ENCODE measurements at places on chromosomes 12 and 14.

DNA sequence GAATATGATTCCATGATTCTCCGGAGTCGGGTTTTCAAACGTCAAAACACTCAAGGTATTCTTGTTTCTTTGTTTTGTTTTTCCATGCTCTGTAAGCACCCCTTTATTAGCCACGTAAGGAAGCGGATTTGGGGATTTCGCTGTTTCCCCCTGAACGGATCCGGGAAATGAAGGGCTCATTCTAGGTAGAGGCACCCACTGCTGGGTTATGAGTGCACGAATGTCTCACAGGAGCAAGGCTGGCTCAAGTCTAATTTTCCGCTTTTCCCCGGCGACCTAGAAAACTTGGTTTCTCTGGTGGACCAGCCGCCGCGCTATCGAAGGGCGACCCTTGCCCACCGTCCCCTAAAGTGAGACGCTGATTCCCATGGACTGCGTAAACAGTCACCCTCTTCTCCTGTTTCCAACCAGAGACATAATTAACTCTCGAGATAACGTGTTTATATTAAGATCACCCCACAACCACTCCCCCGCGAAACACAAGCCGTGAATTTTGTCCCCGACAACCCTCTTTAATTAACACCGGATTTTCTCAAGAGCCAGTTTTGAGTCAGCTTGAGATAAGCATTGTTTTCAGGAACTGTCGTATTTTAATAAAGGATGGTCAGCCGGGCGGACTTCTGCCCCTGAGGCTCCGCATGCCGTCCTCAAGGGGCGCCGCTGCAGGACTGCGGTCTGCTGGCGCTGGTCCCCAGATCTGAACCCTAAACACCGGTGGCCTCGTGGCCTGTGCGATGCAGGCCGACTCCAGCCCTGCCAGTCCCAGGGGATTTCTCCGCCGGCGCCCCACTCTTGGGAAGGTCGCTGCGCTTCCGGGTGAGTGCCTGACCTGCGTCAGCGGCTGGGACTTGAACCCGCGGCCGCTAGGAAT, 515 bp upstream of the ABCC9 start:
- no peak for DNase-seq

GRCh38 chr12:48028541-48029431, 24.5 kb upstream of the COL2A1 start:
- DNase-seq: no peak

DNA sequence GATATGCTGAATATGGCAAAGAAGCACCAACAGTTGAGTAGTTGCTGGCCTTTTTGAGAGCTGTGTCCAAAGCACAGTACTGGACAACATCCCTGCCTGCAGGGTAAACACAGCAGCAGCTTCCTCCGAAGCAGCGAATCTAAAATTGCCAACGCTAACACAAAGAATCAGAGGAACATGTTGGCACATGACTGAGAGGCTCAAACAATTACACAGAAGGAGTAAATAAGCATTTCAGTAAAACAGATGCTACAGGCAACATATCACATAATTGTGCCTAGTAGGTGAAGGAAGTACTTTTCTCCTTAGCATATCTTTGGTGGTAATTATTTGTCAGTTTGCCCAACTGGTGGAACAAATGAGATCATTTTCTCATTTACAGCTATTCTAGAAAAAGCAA, 52.1 kb downstream of the KICS2 start:
- DNase-seq: no peak

DNA sequence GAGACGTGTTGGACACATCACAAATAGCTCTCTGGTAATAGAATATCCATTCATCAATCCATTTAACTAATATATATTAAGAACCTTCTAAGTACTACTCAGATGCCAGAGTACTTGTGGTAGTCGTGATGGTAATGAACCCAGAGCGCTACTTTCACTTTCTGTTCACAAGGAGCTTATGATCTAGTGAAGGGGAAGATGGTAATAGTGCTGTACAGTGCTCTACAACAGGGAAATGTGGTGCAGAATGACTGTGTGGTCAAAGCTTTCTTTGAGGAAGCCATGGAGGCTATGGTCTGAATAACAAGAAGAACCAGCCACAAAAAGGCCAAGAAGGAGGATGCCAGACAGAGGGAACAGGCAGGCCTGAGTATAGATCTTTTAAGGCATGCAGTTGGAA, 212.0 kb downstream of the PTPRO start:
- DNase-seq: no peak

GRCh38 chr14:76779221-76780057, 18.2 kb downstream of the VASH1 start:
- DNase-seq: no peak

DNA sequence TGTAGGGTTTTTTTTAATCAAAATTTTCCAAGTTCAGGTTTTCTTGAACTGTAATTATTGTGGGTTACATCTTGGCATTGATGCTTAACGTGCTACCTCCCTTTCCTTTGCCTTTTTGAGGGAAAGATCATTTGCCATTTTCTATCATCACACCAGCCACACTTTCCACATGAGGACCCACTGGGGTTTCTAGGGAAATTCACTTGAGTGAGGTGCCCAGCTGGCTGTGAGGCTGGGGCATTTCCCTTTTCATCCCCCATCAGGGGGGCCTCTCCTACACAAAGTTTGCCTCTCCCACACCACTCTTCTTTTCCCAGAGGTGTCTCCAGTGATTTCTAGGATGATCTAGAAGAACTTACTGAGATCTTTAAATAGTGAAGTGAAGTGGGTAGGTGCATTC, 335.7 kb downstream of the BMP4 start:
- no peak for DNase-seq

GRCh38 chr12:51886021-51886710, 1.7 kb upstream of the ANKRD33 start:
- peak; percentile 51 for DNase-seq

- no peak for DNase-seq
Observed at GRCh38 chr12:68998041-68998440, 65.1 kb upstream of the CPM start.

DNA sequence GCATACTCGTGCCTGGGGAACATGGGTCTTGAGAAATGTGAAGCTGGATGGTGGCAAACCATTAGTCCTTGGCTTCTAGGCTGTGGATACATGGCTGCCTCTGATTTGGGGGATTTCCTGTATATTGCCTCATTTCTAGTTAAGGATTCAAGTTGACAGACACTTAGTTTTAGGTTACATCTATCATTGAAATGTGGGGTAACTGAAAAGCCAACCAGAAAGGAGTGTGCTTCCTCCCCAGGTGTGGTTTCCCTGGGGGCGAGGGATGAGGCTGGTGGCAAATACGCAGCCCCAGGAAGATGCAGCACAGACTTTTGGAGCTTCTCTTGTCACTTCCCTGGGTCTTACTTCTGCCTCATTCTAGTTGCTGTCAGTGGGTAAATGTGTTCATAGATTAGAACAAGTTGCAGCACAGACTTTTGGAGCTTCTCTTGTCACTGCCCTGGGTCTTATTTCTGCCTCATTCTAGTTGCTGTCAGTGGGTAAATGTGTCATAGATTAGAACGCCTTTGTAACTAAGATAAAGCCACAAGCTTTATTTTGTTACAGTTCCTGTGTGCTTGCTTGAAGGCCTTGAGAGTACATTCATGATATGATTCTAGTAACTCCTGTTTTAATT, 85.1 kb downstream of the BORCS5 start:
- no peak for DNase-seq

DNA sequence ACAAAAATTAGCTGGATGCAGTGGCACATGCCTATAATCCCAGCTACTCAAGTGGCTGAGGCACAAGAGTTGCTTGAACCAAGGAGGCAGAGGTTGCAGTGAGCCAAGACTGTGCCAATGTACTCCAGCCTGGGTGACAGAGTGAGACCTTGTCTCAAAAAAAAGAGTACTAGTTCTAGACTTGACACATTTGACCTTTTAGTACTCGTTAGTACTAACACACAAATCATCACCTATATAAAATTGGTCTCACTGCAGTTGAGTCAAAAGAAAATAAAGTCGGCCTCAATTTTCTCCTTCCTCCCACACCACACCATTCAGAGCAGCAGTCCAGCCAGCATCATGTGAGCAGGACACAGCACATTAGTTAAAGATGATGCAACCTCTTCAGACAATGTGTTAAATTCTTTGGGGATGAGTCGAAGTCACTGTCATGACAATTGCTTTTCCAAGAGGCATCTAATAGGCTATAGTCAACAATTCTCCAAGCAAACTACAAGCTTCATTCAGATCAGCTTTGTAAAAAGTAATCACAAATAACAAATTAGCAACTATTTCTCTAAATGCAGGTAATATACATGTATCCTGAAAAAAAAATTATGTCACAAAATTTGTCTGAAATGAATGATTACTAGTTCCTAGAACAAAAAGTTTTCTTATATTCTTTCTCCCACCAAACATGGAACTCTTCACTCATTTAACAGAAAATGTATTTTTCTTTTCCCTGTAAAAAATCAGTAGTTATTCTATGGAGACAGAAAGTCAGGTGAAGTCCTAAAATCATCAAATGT, 55.6 kb downstream of the CLIP1 start:
- DNase-seq: no peak

DNA sequence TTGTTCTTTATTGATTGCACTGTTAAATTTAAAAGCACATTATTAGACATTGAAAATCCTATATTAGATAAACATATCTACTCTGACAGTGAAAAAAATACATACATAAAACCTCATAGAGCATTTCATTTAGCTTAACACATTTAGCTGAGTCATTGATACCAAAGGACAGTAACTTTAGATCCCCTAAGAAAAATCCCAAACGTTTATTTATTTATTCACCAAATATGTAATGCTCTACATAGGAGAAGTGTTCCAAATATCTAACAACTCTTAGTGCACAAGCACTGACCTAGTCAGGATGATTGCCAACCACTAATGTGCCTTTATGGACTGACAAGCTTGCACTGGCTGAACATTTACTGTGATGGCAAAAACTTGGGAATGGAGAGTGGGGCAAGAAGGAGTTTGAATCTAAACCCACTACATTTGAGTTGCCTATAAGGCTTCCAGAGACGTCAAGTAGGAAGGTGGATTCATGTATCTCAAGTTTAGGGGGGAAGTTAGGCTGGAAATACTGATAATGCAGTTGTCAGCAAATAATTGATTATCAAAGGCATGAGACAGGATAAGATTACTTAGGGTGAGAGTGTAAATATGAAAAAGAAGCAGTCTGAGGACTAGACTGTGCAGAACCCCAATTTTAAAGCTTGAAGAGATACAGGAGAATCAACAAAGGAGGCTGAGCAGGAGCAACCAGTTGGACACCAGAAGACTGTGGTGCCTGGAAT, 156.4 kb downstream of the PLCZ1 start:
- DNase-seq: no peak

DNA sequence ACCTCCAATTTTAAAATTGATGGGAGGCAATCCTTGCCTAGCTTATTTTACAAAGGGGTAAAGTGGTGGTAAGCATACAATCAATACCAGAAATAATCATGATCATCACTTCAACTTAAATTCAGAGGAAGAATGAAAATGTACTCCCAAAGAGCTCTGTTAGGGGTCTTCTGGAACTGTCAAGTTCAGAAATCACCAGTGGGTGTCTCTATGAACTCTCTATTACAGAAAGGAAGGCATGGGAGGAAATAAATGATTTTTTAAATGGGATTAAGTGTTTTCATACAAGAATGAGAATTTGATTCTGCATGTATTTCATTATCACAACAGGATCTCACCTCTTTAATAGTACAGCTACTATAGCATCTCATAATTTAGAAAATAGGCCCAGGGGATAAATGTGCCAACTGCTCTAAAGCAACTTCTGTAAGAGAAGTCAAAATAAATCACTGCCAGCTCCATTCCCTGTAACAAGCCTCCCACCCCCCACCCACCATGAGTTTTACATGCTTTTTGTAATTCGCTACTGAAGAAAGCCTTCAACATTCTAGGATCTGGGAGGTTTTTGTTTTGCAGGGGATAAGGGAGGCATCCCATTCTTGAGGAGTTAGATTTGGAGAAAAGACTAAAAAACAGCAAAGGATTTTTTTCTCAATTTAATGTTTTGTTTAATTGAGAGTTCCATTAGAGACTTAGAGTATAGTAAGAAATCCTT, 9.7 kb downstream of the DCP1B start:
- DNase-seq: no peak

GRCh38 chr14:96581026-96581425, 78.8 kb downstream of the PAPOLA start:
- no peak for DNase-seq

GRCh38 chr14:54550514-54550913, 16.4 kb upstream of the SAMD4A start:
- no peak for DNase-seq

GRCh38 chr12:14681625-14682024, 14.8 kb downstream of the GUCY2C start:
- DNase-seq: no peak

GRCh38 chr14:99884834-99885648, 91.8 kb downstream of the EML1 start:
- peak; percentile 40 for DNase-seq

GRCh38 chr12:104472748-104473147, 16.0 kb downstream of the CHST11 start:
- no peak for DNase-seq

DNA sequence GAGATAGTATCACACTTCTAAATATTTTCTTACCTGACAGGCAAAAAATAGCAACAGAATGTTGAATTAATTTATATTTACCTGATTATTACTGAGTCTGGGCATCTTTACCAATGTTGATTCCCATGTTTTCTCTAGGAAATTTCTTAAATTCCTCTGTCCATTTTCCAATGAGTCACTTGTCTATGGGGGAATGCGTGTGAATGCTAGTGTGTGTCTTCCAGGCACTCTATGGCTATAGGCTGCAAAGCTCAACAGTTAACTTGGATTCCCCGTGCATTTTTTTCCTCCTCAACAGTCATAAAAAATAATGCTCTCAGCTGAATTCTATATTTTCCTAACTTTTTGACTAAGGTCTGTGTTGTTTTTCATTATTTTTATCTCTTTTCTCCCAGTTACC, 1385.8 kb upstream of the FLRT2 start:
- no peak for DNase-seq

- no peak for DNase-seq
Observed at GRCh38 chr14:34170882-34171281, 220.0 kb upstream of the EGLN3 start.

DNA sequence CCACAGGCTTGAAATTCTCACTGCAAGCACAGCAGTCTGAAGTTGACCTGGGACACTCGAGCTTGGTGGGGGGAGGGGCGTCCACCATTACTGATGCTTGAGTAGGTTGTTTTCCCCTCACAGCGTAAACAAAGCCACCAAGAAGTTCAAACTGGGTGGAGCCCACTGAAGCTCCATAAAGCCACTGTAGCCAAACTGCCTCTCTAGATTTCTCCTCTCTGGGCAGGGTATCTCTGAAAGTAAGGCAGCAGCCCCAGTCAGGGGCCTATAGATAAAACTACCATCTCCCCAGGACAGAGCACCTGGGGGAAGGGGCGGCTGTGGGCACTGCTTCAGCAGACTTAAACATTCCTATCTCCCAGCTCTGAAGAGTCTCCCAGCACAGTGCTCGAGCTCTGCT, 31.7 kb upstream of the ST8SIA1 start:
- DNase-seq: no peak

DNA sequence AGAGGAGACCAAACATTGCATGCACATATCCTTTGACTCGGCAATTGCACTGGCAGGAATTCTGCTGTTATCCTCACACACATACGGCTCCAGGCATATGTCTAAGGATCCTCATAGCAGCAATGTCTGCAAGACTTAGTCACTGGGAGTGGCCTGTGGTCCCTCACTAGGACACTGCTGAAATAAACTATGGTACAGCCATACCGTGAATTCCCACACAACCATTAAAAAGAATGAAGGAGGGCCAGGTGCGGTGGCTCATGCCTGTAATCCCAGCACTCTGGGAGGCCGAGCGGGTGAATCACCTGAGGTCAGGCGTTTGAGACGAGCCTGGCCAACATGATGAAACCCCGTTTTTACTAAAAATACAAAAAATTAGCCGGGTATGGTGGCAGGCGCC, 105.1 kb downstream of the ZFP36L1 start:
- no peak for DNase-seq

- no peak for DNase-seq
Observed at GRCh38 chr12:128856035-128856790, 2.9 kb downstream of the GLT1D1 start.
